ENCODE measurements at places on chromosomes 11 and 22. TPM values are rescaled to one million over a fixed set of nuclear protein-coding genes. Genes with fewer than 3 reads are reported as not detected.

CENPM gene
- total RNA-seq = 7.7 TPM

SHISAL1 gene
- total RNA-seq = 0.96 TPM

FGF3 gene
- not detected for total RNA-seq

SEC14L6 gene
- total RNA-seq = 6.7 TPM

YAP1 gene
- 191 TPM for total RNA-seq

GPR152 gene
- total RNA-seq = not detected

KRTAP5-1 gene
- total RNA-seq = not detected

MOV10L1 gene
- total RNA-seq = 0.64 TPM

CASP12 gene
- not detected for total RNA-seq

ZNF214 gene
- total RNA-seq = 0.85 TPM

TNNT3 gene
- total RNA-seq = 0.96 TPM

FADS1 gene
- 40.2 TPM for total RNA-seq

SUSD2 gene
- 0.24 TPM for total RNA-seq
